ENCODE measurements at places on chromosomes 5 and 9.

DNA sequence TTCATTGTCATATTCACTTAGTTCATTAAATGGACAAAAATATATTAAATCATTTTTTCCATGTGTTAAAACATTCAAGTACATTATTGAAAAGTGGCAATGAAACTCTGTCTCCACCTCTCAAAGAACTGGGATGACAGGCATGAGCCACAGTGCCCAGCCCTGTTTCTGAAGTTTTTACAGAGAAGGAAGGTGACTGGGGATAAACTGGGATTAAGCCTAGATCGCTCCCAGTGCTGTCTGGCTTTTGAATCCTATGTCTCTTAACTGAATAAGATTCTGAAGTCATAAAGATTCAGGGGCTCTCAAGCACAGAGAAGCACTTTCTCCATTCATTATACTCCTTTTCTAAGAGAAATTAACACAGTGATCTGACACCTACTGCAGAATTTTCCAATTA lies 88.3 kb downstream of the SLC38A9 start:
- no peak for DNase-seq

- no peak for DNase-seq
These were observed 713.8 kb upstream of the MEF2C start for GRCh38 chr5:89596821-89597220.

GRCh38 chr5:124806373-124807077 lies 60.1 kb upstream of the ZNF608 start:
- peak; percentile 79 for DNase-seq

DNA sequence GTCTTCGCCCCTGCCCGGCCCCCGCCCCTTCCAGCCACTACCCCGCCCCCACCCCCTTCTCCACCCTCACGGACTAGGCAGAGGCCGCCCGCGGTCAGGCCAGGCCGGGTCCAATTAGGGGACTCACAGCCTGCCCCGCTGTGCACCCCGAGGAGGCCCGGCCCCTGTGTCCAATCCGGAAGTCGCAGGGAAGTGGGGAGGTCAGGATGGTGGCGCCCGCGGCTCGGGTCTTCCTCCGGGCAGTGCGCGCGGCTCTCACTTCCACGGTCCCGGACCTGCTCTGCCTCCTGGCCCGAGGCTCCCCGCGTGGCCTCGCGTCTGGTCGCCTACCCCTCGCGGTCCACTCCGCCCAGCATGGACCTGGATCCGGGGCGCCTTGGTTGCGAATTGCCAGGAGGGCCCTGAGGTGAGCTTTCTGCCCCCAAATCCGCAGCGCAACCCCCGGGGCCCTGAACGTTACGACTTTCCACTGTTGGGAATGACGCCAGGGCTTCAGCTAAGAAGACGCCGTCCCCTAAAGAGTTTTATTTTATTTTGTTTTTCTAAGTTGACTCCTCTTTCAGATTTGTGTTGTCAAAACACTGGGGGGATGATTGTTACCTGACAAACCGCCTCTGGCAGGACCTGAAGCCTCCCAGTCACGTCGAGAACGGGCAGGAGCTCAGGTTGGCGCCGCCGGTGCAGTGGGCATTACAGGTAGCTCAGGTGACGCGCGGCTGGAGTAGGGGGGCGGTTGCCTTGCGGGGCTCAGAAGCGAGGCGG lies 763 bp upstream of the IRX2 start:
- peak; percentile 49 for DNase-seq

DNA sequence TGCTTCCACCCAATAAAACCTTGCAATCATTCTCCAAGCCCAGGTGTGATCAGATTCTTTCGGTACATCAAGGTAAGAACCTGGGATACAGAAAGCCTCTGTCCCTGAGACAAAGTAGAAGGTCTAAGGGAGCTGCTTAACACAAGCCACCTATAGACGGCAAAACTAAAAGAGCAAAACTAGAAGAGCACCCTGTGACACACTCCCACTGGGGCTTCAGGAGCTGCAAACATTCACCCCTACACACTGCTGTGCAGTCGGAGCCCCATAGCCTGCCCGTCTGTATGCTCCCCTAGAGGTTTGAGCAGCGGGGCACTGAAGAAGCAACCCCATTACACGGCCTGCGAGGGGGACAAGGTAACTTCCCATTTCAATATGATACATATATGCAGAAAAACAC lies 179.6 kb upstream of the CDH9 start:
- no peak for DNase-seq

GRCh38 chr9:13186091-13186490 lies 93.4 kb downstream of the MPDZ start:
- no peak for DNase-seq

- no peak for DNase-seq
These were observed 5.3 kb downstream of the DPYSL3 start for GRCh38 chr5:147504535-147504934.

- DNase-seq = no peak
These were observed 48.0 kb upstream of the POU5F2 start for GRCh38 chr5:93789173-93790067.

- no peak for DNase-seq
These were observed 57.0 kb downstream of the ADAMTS2 start for GRCh38 chr5:179288101-179288808.

- no peak for DNase-seq
These were observed 18.2 kb downstream of the TUT7 start for GRCh38 chr9:86336058-86336457.

DNA sequence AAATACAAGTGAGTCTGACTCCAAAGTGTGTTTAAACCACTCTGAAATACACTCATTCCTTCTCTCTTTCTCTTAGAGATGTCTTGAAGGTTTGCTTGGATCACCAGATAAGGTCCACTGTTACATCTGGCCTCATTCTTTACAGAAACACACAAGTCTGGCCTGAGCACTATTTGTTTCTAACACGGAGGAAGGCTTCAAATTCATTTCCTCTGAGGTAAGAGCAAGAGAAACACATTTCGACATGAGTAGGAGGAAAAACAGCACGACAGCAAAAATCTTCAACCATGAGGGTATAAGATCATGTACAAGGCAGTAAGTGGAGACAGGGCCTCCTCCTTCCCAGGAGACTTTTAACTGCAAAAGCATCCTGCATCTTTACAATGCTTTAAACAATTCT lies 8.0 kb downstream of the SIL1 start:
- DNase-seq = no peak

DNA sequence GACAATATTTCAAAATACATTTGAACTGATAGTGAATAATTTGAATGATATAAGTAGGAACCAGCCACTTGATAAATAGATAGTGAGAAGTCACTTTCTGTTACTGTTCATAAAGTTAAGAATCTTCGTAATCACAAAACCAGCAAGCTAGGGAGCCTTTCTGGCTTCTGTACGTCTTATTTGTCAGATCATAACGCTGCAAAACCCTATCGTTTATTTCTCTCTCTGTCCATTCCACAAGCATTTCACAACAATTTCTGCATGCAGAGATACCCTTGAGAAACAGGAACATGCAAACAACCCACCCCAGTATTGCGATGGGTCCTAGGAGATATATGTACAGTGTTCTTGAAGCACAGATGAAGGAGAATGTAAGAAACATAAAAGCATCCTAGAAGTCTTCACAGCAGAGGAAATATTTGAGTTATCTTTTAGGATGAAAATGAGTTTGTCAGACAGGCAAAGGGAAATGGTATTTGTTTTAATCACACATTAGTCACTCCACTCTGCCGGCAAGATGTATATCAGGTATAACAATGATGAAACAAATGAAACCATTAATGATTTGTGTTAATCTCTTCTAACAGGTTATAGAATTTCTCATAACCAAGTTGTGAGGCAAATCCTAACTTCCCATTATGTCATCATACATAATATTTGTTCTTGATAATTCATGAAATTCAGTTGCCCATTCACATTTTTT lies 668.7 kb upstream of the FTMT start:
- DNase-seq = no peak

GRCh38 chr5:36613771-36614656 lies 7.6 kb downstream of the SLC1A3 start:
- DNase-seq = no peak

- DNase-seq = no peak
These were observed 91.3 kb upstream of the NFIB start for GRCh38 chr9:14405176-14405706.

DNA sequence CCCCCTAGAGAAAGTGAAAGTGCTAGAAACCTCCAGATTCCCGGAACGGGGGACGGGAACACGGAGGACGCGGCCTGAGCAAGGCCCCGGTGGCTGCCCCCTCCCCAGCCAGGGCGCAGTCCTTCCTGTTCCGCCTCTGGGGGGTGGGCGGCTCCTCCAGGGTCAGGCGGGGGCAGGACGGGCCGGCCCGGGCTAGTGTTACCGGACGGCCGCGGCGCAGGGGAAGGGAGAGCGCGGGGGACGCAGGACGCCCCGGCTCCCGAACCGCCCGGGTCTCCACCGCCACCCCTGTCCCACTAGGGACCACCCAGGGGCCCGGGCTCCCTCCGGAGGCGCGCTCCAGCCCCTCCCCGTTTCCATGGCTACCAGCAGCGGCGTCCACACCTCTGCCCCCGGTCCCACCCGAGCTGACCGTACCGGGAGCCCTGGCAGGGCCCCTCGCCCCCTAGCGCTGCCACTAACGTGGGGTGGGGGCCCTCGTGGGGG lies 579 bp downstream of the SLC12A7 start:
- no peak for DNase-seq

- DNase-seq = no peak
These were observed 545.3 kb downstream of the PDE4D start for GRCh38 chr5:59348189-59348588.

- no peak for DNase-seq
These were observed 174.6 kb downstream of the CD180 start for GRCh38 chr5:67021962-67022361.

GRCh38 chr5:23675456-23675855 lies 168.0 kb downstream of the PRDM9 start:
- DNase-seq = peak; percentile 77

- no peak for DNase-seq
These were observed 295.0 kb downstream of the ADAMTS6 start for GRCh38 chr5:65186646-65187227.
